GM04504 (cell line): ENCODE measurements at places on chromosomes 4 and X.

DNA sequence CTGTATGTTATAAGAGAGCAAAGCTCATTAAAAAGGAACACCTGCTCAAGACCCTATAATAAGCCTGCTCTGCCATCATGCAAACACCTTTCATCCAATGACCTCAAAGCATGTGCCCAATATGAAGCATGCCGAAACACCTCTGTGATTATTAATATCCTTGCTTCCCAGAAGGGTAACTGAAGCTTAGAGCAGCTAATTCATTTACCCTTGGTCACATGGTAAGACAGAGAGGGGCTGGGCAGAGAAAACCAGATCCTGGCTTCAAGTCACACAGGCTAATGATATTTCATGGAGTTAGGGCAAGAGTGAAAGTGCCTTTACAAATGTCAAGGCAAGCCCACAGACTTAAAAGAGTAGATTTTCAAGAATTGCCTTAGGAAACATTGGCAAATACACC lies 5.6 kb downstream of the AMOT start:
- no peak for DNase-seq

DNA sequence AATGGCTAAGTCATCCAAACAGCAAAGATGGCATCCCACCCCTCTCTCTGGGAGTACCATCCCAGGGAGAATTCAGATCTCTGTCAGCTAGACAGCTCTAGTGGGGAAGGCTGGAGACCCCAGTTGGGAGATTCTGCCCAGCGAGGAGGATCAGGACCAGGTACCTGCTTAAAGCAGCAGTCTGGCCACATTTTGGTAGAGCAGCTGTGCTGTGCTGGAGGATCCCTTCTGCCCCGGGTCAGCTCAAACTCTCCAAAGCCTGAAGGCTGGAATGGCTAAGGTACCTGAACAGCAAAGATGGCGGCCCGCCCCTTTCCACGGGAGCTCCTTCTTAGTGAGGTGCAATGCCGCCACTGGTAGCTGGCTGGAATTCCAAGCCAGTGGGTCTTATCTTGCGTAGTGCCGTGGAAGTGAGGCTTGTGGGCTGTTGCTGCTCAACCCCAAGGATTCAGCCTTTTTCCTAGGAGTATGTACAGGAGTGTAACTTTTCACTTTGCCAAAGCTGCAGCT lies 40.1 kb downstream of the SATL1 start:
- DNase-seq = no peak

DNA sequence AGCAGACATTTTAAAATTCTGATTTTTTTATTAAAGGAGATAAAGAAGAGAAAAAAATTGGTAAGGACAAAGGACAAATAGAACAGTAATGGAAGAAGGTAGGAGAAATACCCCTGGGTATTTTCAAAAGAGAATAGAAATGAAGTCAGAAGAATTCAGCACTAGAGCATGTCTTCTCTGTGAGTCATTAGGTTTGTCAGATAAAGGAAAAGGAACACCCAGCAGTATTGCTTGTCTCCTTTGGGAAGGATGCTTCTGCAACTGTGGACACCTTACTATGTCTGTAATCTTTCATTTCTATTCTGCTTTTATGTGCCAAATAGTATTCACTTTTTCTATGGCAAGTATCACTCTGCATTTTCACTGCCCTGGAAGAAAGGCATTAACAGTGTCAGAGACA lies 24.0 kb upstream of the PCDH7 start:
- DNase-seq = no peak

DNA sequence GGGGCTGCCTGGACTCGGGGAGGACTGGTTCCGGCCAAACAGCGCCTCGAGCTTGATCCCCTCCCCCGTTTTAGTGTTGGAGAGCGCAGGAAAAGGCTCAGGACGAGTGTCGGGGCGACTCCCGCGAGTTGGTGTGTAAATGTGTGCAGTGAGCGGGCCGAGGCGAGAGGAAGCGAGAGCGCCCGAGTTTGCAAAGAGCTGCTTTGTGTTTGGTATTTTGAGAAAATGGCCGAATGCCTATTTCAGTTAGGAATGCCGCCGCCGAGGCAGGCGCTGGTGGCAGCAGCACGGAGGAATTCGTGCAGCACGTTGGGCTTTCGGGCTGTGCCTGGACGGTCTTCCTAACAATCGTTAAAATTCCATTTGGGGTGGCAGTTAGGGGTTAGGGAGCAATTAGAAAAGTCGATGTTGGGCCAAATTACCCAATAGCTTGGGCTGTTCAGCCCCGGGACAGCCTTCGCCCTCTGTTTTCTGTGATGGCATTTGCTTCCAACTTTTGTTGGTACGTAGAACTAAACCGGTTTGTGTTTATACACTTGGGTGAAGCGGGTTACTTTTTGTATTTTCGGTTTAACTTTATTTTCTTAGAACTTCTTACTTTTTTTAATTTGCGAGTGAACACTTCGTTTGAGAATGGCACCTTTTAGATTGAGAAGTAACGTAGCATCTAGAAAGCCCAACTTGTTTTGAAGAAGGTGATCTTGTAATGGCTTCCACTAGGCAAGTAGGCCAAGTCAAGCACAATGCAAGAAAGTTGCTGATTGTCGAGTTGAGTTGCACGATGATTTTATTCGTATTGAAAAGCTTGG lies 1.6 kb downstream of the REST start:
- DNase-seq = peak; percentile 11

DNA sequence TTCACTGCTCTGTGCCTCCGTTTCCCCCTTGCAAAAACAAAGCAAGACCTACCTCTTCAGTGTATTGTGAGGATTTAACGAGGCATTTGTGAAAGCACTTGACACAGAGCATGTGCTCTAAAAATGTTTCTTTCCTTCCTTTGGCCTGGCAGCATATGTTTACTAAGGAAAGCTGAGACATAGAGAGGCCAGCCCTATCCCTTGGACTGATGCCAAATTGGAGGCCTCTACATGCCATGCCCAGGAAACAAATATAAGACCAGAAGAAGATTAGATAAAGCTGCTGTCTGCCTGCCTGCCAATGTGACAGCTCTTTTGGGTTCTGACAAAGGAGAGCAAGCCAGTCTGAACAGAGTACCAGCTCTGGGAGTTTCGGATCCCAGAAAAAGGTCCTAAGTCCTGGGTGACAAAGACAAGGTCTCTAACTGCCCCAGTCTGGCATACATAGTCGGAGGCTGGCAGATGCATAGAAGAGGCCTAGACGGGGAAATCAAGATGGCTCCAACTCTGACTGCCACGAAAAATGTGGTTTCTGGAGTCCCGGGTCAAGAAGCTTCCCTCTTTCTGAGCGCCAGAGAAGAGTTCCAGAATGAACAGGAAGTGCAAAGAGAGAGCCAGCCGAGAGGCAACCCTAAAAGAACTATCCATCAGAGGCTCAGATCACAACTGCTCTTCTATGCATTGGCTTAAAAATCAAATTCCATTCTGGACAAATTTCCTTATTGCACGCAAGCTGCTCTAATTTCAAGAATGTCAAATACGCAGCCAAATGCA lies 25.8 kb downstream of the OTUD6A start:
- DNase-seq = no peak

- no peak for DNase-seq
These were observed 204.5 kb upstream of the PSAPL1 start for GRCh38 chr4:7638984-7639789.

DNA sequence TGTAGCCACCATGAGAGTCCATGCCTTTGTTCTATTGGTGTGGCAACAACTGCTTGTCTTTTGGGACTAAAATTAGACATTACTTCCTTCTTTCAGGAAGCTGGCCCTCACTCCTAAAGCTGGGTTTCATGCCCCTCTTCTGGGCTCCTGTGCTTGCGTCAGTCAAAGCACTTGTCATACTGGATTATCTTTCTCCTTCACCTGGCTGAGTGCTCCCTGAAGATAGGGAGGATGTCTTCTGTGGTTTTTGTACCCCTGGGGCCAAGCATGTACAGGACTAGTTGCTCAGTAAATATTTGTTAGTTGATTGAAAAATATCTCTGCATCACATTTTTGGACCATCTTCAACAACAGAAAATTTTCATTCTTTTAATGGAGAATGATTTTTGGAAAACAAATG lies 26.1 kb upstream of the LONRF3 start:
- no peak for DNase-seq

GRCh38 chr4:183321516-183321915 lies 710 bp downstream of the CLDN24 start:
- DNase-seq = no peak

- DNase-seq = no peak
These were observed 10.1 kb upstream of the TMEM154 start for GRCh38 chr4:152689615-152690501.

- no peak for DNase-seq
These were observed 25.7 kb downstream of the GUCY1A1 start for GRCh38 chr4:155692361-155692760.

GRCh38 chr4:41696131-41696530 lies 52.4 kb downstream of the PHOX2B start:
- no peak for DNase-seq

- no peak for DNase-seq
These were observed 120.9 kb upstream of the NOCT start for GRCh38 chr4:138894709-138895108.

DNA sequence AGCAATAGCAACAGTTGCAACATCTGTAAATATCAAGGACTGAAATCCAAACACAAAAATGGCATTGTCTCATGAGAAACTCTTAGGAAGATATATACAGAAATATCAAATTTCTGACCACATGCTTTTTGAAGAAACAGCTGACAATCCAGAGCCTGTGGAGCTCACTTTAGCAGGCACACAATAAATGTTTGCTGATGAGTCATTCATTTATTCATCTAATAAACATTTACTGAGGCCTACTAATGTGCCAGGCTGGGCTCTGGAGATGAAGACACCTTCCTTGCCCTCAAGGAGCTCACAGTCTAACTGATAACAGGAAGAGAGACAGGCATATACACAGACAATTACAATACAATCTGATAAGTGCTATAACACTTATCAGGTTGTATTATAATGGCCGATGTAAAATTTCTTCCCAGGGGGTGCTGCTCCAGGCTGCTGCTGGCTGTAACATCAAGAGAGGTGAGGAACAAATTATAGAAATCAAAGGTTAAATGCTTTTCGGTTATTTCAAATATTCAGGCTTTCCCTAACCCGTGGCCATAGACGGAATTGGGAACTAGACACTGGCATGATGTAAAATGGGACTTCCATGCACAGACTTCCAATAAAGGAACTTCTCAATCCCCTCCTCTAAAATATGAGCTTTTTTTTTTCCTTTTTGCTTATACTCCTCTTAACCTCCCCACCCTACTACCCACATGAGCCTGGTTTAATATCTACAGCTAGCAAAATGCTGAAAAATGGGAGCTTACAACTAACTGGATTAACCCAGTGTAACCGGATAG lies 16.8 kb upstream of the ZCCHC13 start:
- DNase-seq = no peak

DNA sequence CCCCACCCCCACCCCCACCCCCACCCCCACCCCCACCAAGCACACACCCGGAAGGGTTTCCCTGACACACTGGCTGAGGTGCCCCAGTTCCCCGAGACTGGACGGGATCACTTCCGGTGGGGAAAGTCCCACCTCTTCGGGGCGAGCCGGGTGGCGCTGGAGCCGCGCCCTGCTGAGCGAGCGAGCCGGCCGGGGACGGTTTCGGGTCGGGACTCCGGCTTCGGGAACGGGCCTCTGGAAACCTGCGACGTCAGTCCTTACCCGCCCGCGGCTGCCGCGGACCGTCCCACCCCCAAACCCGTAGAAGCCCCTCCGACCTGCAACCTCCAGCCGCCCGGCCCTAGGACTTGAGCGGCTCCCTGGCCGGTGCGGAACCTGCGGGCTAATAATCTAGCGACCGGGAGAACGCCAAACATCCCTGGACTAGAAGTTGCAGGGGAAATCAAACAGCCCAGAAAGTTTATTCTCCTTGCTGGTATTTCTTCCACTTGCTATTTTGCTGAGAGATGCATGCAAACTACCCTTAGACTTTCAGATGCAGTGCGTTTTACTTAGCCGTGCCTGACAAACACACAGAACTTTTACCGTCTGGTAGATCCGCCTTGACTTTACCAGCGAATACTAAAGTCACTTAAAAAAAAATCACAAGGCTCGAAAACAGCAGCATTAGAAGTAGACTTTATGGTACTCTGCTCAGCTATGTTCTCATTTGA lies 991 bp downstream of the RAP2C start:
- peak; percentile 65 for DNase-seq

- no peak for DNase-seq
These were observed 34.5 kb downstream of the ABCE1 start for GRCh38 chr4:145132511-145133098.

- DNase-seq = peak; percentile 46
These were observed 24.4 kb downstream of the RELL1 start for GRCh38 chr4:37661772-37662171.
